ENCODE measurements at places on chromosomes 1 and 21.
A peak's percentile ranks its signal among the peaks of the same experiment; 100 is the strongest.

- DNase-seq = no peak
These were observed 6.8 kb upstream of the LHX9 start for GRCh38 chr1:197910120-197910991.

DNA sequence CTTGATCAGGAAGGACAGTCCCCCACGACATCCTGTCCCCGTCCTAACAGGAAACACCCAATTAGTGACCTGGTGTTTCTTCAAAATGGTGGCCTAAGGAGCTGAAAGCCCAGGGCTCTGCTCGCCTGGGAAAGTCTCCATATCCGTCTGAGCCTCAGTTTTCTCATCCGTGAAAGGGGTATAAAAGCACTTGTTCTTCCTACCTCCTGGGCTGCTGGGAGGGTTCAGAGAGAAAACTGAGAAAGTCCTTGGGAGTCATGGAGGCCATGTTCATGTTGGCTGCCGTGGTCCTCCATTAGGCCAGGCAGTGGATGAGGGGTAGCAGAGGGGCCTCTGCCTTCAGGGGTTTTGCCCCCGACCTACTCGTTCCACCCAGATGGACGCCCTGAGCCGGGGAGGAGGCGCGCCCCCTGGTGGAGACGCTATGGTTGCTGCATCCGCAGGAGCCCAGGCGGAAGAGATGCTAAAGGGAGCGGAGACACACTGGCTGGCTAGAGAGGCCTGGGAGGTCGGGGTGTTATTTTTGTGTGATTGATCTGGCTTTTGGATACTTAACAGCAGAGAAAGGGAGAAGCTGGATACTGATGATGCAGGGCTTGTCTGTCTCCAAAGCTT is 113.5 kb downstream of the PRDM2 start:
- peak; percentile 22 for DNase-seq

DNA sequence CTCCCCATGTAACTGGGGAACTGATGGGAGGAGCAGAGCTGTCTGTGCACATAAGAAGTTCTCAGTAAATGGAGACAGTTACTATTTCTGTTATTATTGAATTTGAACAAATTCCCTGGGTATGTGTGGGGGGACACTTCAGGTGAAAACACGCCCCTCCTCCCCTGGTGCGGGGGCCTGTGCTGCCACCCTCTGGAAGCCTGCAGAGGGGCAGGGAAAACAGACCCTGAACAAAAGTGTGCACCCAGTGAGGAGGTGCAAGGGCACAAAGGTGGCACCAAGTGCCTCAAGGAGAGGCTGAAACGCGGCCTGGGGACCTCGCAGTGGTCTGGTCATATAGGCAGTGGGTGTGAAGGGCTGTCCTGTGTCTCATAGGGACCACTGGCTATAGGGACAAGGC is 18.2 kb upstream of the NADK start:
- no peak for DNase-seq

- no peak for DNase-seq
These were observed 32.1 kb upstream of the CCDC190 start for GRCh38 chr1:162892906-162893611.

DNA sequence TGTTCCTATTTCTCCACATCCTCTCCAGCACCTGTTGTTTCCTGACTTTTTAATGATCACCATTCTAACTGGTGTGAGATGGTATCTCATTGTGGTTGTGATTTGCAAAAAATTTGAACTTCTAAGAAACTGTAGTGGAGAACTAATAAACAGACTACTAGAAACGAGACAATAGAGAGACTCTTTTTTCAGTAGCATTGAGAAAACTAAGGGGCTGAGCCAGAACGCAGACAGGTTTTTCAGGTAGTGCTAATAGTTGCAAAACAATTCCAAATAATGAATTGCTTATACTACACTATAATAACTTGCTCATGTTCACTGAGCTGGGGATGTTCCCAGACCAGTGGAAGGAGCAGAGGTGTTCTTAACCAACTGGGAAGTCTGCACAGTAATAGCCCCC is 98.8 kb upstream of the DPH5 start:
- DNase-seq = no peak

GRCh38 chr21:32094804-32095203 is 184.0 kb downstream of the MIS18A start:
- DNase-seq = no peak

DNA sequence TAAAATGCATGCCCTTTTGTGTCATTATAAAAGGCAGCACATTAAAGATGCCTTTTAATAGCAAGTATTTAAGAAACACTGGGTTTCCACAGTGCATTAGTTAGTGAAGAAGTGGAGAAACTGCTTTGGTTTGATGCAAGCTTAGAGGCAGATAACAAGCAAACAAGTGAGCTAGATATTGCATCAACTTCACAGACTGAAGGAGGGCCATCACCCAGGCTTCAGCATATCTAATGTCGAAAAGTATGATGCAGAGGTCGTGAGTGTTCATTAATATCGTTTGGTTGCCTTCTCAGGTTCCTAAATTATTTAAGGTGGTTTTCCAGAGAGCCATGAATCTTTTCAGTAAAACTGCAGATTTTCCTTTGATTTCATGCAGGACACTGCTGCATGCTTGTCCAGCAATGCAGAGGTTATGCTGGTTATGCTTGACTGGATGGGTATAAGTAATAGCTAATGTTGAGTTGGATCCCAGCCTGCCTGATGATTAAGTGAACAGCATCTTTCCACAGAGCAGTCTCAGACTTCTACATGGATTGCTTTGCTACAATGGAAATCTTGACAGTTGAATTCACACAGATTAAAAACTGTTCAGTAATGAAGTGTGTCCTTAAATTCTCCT is 69.7 kb upstream of the IPO9 start:
- DNase-seq = no peak

GRCh38 chr1:203858055-203858454 is 3.3 kb upstream of the SNRPE start:
- no peak for DNase-seq

DNA sequence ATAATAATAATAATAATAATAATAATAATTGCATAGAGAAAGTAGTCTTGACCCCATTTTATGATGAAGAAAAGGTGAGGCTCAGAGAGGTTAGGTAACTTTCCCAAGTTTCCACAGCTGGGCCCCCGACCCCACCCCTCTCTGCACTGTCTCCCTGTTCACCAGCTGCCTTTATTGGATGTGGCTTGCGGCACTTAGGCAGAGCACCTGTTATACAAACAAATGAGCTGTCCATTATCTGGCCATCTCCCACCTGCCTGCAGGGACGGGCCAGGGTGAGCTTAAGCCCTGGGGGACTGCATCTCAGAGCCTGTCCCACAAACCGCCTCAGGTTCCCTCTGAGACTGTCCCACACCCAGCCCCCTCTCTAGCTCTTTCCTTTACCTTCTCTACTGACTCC is 10.1 kb upstream of the EFNA1 start:
- no peak for DNase-seq

- no peak for DNase-seq
These were observed 88.6 kb downstream of the RIPK4 start for GRCh38 chr21:41678016-41678923.

DNA sequence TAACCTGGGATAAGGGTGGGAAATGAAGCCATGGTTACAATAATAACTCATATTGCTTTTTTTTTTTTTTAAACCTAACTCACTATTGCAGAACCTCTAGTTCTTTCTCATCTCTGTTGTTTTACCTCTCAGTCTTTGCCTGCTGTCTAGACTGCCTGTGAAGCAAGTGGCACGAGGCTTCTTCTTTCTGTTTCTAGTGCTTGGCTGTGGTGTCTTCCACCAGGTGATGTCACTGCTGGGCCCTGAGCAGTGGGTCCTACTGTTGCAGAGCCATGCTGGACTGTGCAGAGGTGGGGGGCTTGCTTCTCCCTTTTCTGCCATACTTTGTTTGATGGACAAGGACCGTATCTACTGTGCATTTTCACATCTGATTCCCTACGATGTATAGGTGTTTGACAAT is 51.7 kb downstream of the ZNF326 start:
- no peak for DNase-seq

DNA sequence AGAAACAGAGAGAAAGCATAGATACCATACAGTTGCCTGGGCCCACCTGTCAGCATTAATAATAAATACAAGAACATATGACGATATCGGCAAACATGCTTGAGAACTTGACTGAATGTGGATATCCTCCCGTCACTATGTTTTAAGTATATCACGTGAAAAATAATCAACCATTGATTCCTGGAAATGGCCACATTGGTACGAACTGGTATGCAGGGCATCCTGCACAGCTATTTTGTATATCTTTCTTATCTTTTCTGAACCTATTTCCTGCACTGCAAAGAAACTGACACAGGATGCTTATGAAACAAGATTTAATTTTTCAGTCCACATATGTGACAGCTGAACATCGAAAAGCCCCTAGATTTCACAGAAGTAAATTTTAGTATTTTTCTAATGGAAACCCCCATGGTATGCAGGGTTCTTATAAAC is 22.8 kb upstream of the RGS1 start:
- no peak for DNase-seq

- DNase-seq = no peak
These were observed 106.8 kb upstream of the PALMD start for GRCh38 chr1:99539131-99539530.

- DNase-seq = no peak
These were observed 20.1 kb downstream of the OSBPL9 start for GRCh38 chr1:51636764-51637522.

GRCh38 chr1:87905651-87906050 is 577.0 kb downstream of the LMO4 start:
- no peak for DNase-seq

- no peak for DNase-seq
These were observed 1319.5 kb downstream of the BRINP3 start for GRCh38 chr1:189158155-189158554.

DNA sequence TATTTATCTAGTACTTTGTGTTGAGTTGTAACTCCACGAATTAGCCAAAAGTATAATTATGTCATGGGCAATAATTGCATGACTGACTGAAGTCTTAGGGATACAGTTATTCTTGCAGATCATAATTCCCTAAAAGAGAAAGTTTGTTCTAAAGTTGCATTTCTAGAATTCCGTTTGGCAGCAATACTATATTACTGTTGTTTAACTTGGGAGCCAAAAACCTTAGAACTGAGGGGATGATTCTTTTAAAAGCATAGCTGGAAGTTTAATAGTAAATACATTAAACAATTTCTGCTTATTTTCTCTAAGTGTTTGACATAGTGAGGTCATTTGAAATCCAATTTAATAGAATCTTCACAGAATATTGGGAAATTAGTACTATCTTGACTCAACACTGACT is 356.4 kb upstream of the ADAMTS5 start:
- no peak for DNase-seq

DNA sequence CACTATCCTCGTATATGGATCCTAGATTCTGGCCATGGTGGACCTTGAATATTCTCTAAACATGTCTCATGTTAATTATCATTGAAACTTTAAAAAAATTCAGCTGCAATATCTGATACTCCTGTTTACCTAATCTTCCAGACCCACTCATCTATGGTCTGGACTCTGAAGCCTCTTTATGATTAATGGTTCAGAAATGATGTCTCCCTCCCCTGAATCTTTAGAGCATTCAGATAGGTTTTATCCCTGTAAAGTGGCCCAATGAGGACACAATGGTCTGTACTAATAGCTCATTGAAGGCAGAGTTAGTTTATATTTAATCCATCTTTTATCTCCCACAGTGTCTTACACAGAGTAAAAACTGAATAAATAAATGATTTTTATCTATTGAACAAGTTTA is 53.0 kb upstream of the DUSP10 start:
- no peak for DNase-seq

GRCh38 chr1:37068260-37068659 is 33.9 kb upstream of the GRIK3 start:
- no peak for DNase-seq

DNA sequence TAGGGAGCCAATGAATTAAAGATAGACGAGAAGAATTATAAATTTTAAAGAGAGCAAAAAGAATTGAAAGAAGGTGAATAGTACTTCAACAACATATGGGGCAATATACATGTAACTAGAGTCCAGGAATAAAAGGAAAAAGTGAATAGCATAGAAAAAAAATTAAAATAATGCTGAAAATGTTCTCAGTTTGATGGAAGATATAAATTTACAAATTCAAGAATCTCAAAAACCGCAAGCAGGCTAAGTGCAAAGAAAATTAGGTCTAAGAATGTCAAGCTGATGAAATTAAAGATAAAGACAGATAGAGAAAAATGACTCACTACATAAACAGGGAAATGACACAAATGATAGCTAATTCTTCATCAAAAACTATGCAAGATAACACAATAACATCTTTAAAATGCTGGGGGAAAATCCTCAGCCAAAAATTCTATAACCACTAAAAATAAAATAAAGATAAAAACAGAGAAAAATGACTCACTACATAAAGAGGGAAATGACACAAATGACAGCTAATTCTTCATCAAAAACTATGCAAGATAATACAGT is 326.3 kb downstream of the TBX15 start:
- no peak for DNase-seq

DNA sequence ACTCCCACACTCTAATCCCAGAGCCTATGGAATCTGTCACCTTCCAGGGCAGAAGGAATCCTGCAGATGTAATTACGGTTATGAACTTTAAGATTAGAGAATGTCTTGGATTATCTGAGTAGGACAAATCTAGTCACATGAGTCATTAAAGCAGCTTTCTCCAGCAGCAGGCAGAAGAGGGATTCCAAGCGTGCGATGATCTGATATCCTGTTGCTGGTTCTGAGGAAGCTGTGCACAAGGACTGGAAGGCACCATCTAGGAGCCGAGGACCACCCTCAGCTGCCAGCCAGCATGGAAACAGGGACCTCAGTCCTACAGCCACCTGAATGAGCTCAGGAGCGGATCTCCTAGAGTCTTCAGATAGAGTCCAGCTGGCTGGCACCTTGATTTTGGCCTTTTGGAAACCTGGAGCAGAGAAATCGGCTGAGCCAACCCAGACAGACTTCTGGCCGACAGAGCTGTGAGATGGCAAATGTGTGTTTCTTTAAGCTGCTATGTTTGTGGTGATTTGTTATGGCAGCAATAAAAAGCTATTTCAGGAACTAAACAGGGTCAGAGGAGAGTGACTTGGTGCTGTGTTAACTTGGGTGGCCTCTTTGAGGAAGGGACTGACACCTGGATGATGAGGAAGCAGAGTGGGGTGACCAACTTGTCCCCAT is 34.5 kb downstream of the LRRN2 start:
- DNase-seq = no peak

- no peak for DNase-seq
These were observed 20.9 kb upstream of the RGL1 start for GRCh38 chr1:183783767-183784637.

DNA sequence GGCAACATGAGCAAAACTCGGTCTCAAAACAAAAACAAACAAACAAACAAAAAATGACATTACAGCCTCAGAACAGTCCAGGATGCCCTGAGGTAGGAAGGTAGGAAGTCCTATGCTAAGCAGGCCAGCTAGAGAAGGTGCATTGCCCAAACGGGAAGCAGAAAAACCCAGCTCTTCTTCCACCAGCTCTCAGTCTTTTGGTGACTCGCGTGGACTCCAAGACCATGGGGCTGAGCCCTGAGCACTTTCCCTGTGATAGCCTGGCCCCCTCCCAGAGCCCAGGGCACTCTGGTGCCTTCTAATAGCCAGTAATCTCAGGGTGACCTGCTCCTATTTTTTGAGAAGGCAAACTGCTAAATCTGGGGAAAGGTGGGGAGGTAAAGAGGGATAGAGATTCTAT is 16.1 kb downstream of the PHLDA3 start:
- no peak for DNase-seq

All from activated CD4-positive, alpha-beta T cell treated with anti-CD3 and anti-CD28 coated beads, Interleukin-2, amount 50 U/mL, for 24 hours (primary cell).